Activated T-cell treated with anti-CD3 and anti-CD28 coated beads for 24 hours (primary cell): ENCODE measurements at places on chromosomes 7 and 10.

DNA sequence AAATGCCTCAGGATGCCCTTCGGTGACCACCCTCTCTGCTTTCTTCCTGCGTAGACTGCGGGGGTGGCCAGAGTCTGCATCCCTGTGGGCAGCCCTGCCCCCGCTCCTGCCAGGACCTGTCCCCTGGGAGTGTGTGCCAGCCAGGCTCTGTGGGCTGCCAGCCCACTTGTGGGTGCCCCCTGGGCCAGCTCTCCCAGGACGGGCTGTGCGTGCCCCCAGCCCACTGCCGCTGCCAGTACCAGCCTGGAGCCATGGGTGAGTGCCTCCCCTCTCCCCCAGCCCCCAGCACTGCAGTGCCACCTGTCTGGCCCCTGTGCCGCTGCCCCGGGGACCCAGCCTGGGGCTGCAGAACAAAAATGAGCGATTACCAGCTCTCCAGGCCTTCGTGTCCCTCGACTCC, 23.1 kb upstream of the ZNF862 start:
- DNase-seq = no peak

GRCh38 chr7:82156893-82157292, 286.7 kb downstream of the CACNA2D1 start:
- no peak for DNase-seq

DNA sequence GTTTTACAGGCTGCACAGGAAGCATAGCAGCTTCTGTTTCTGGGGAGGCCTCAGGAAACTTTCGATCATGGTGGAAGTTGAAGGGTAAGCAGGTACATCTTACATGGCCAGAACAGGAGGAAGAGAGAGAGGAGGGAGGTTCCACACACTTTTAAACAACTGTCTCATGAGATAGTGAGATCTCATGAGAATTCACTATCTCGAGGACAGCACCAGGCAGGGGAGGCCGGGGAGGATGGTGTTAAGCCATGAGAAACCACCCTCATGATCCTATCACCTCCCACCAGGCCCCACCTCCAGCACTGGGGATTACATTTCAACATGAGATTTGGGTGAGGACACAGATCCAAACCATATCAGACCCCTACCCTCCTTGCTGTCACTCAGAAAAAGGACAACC, 23.7 kb downstream of the ZNF503 start:
- no peak for DNase-seq

DNA sequence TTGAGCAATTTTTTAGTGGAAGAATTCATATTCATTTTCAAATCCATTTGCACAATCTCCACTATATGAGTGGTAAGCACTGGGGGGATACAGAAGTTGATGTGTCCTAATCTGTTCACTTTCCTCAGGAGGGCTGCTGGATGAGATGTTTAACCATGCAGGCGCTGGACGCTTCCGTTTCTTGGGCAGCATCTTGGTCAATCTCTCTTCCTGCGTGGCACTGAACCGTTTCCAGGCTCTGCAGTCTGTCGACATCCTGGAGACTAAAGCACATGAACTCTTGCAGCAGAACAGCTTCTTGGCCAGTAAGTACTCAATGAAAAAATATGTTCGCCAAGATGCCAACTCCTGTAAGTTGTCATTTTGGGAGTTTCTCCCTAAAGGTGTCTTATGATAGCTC, 179.3 kb downstream of the ABCA13 start:
- no peak for DNase-seq

- no peak for DNase-seq
Measured at GRCh38 chr10:75146780-75147179, 35.3 kb downstream of the SAMD8 start.

DNA sequence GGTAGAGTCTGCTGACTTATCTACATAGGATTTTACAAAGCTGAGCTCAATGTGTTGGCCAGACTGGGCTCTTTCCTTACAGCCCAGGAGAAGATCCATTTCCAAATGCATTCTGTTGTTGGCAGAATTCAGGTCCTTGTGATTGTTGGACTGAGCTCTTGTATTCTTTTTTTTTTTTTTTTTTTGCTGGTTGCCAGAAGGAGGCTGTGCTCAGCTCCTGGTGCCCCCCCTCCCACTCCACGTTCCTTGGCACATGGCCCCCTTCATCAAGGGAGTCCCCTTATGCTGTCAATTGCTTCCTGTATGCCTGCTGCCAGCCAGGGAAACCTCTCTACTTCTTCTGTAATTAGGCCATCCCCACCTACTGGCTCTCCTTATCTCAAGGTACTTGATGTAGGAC, 518.1 kb upstream of the AKR1E2 start:
- no peak for DNase-seq
